Hematopoietic multipotent progenitor cell treated with erythropoietin and hydrocortisone succinate and interleukin-3 and kit ligand, for 6 days (in vitro differentiated cells): ENCODE measurements at places on chromosomes 5 and 9.

DNA sequence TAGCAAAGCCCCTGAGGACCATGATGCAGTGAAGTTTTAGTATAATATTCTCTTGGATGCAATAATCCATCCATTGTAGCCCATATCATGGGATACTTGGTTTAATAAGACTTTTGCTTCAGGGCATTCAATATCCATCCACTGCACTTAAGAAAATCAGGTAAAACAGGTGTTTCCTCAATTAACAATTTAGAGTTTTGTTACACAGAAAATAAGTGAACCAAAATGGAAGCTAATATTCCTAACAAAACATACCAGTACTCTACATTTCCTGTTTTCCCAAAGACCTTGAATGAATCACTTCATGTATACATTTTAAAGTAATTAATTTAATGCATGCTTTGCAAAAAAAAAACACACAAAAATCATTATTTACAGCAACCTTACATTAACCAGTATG is 305.6 kb downstream of the NR2F1-AS1 start:
- no peak for DNase-seq

- no peak for DNase-seq
These were observed 37.4 kb downstream of the JMY start for GRCh38 chr5:79273341-79273740.

DNA sequence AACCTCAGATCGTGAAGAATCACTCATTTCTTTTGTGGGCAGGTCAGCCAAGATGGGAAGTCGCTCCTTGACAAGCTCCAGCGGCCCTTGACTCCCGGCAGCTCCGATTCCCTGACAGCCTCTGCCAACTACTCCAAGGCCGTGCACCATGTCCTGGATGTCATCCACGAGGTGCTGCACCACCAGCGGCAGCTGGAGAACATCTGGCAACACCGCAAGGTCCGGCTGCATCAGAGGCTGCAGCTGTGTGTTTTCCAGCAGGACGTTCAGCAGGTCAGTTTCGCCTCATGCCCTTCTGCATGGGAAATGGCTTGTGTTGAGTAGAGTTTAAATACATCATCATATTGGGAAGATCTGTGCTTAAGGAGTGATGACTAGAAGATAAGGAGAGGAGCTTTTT is 173.3 kb downstream of the TRIO start:
- DNase-seq: no peak

GRCh38 chr5:57802131-57802530 is 319.5 kb upstream of the ACTBL2 start:
- DNase-seq: no peak

DNA sequence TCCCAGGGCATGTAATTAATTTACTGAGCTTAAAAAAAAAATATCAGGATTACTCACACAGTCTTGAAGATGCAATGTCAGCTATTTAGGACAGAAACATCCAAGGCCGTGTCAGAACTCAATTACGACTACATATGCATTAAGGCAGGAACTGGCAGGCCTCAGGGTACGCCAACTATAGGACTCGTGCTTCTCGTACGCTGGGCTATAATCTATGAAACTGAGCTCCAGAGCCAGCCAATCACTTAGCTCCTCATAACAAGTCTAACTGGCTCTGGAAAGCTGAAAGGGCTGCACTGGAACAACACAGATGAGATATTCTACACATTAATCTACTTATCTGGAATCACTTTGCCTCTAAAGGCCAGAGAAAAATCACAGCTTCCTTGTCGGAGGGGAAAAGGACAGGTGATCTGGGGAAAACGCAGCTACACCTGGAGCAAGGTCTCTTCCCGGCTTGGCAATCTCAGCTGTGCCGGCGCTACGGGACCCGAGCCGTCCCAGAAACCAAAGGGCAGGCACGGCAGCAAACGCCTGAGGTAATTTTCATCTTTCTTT is 212.0 kb downstream of the DEPDC1B start:
- no peak for DNase-seq

GRCh38 chr5:93899026-93899600 is 157.7 kb upstream of the POU5F2 start:
- DNase-seq: peak; percentile 55

- DNase-seq: no peak
These were observed 88.2 kb upstream of the BASP1 start for GRCh38 chr5:17129093-17129849.

DNA sequence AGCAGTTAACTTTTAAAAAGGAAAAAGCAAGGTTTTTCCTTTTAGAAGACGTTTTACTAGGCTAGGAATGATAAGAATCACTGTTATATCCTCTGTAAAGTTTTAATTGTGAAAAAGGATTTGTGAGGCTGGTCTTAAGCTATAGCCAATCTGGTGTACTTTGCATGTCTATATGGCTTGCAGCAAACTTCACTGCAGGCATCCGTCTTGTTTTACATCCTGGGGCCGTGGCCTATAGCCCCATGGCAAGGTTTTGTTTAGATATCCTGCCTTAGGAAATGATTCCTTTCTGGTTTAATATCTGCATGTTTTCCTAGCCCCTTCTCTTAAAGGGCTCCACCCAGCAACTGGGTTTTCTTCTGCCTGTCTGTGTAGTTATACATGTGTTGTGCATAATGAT is 272.8 kb downstream of the ICE1 start:
- DNase-seq: no peak

DNA sequence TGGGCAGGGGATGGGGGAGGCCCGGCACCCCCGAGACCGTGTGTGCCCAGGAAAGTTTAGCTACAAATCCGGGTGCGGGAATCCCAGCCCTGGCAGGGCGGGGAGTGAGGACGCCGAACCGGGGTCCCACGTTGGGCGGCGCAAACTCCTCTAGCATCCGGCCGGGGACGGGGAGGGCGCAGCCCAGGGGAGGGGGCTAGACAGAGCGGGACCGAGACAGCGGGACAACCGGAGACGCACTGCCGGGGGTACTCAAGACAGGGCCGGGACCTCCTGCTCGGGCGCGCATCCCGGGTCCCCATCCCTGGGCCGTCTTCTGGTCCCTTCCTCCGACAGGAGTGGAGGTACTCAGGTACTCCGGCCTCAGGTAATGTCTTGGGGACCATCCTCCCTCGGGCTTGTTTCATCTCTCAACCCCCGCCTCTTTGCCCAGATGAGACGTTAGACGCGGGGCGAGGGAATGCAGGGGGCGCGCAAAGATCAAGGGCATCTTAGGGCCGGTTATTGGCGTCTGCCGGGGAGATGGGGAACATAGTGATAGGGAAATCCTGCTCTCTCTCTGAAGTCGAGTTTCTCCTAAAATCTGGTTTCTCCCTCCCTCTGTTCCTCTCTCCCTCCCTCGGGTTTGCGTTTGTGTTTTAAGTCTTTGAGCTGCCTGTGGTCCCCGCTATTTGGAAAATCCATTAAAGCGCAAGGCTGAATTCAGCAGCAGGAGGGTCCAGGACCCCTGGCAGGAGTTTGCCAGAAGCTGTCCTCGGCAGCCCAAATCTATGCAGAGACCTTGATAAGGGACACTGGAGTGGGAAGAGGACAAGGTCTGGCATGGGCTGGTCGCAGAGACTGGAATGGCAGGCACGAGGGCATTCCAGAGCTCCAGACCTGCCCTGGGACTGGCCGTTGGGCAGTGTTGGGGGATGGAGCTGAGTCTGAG is 815 bp downstream of the PDZD2 start:
- peak; percentile 27 for DNase-seq

DNA sequence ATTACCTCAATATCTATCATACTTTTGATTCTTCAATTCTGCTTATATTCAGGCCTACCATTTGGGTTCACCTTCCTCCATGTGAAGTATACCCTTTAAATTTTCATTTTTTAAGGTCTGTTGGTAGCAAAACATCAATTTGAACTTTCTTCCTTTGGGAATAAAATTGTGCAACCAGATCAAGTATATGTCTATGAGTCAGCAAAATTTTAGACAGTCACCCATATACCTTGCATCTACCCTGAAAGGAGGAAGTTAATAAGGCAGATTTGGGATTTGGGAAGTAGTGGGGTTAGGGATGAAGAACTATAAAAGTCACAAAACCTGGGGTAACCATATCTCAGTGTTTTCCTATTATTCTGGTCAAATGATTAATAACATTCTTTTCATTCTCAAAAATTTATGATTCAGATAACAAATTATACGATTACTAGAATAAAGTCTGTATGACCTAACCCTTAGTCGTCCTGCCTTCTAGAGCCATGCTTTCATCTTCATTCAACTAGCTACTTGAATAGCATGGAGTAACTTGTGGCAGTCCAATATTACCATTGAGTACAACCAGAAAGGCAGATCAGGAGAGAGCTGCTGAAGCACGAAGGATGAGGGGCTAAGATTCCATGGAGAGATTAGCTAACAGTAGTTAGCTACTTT is 2.8 kb upstream of the IL33 start:
- DNase-seq: no peak

GRCh38 chr5:81195335-81195929 is 37.7 kb upstream of the CKMT2 start:
- DNase-seq: no peak

DNA sequence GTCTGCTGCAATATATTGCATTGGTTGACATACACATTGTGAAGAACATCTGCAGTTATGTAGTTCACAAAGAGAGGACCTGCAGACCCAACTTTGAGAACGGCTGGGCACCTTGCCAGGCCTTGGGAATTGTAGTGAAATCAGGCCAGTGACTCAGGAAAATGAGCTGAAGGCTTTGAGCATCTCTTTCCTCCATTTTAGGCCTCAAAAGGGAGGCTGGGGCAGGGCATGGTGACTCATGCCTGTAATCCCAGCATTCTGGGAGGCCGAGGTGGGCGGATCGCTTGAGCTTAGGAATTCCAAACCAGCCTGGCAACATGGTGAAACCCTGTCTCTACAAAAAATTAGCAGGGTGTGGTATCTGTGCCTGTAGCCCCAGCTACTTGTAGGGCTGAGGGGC is 1.4 kb upstream of the IPPK start:
- DNase-seq: peak; percentile 41

GRCh38 chr9:21244836-21245235 is 5.0 kb upstream of the IFNA14 start:
- DNase-seq: peak; percentile 40

DNA sequence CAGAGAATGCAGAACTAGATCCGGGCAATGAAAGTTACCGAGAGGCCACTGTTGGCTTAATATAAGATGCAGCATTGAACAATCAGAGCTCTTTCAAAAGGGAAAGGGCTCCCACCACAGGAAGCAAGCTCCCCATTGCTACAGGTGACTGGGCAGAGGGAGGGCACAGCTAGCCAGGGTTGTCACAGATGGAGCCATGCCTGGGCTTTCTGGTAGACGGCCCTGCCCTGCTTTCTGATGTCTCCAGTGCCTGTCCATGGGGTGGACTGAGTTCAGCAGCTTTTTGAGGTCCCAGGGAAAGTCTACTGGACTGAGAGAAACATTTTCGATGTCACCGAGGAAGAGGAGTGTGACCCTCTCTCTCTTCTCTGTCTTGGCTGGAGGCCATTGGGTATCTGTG is 14.1 kb downstream of the RGS3 start:
- DNase-seq: no peak

GRCh38 chr9:129995409-129996160 is 47.4 kb downstream of the FNBP1 start:
- peak; percentile 49 for DNase-seq

DNA sequence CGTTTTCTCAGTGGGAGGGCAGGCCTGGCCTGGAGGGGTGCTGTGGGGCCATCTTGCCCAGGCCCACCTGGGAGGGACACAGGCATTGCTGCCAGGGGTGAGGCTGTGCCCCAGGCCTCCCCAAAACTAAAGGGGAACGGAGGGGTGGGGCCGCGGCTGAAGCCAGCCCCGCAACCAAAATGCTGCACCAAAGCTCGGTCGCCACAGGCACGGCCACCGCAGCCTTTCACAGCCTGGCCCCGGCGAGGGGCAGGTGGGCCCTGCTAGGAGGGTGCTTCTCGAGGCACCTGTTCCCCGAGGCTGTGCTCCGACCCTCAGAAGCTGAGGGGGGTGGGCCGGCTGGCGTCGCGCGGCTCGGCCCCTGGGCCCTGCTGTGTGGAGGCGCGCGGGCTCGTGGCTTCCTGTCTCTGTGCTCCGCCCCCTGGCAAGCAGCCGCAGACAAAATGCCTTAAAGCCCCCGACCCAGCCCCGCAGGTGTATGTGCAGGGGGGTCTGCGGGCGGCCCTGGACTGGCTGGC is 57.6 kb downstream of the JAK2 start:
- DNase-seq: no peak

DNA sequence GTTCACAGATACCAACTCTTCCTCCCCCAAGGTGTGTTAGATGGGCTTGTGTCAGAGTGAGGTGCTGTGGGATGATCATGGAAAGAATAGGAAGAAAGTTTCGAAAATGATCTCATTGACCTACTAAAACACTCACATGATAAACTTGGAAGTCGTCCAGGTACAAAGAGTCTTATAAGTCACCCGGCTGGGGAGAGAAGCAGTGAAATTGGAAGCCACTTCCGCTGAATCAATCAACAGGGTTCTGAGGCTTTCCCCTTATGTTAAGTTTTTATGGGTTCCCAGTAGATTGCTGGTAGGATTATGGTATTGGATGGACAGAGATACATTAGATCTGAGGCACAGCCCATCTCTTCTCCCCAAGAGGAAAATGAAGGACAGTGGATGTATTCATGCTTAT is 218.8 kb upstream of the MSX2 start:
- DNase-seq: no peak

DNA sequence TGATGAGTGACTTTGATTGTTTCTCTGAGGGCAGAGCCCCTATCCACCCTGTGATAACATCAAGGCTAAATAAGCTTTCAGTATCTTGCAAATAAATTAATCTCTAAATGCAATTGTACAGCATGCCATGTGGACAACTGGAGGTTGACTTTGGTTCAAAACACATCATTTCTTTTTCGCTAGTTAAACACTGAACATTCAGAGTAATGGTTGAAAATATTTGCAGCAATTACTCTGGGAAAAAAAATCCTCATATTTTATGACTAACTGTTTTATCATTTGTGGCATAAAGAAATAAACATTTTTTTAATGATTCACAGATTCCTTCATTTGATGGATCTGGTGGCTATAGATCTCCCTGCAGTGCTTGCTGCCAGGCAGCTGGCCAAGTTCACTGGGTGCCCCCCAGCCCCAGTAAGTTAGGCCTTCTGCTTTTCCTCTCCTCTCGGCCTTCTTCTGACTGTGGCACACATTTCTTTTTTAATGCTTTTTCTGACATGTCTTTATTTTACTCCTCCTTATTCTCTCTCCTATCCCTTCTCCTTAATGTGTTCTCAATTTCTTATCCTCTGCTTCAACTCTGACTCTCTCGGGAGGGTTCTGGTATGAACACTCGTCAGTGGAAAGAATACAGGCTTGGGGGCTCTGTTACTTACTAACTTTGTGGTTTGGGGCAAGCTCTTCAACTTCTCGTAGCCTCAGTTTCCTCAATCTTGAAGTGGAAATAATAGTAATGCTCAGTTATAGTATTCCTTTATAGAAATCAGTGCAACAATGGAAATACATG is 69.6 kb downstream of the ADAMTSL1 start:
- DNase-seq: no peak

- no peak for DNase-seq
These were observed 1217.3 kb downstream of the MAT2B start for GRCh38 chr5:164722702-164723101.

- DNase-seq: no peak
These were observed 170.0 kb upstream of the GDNF start for GRCh38 chr5:38009749-38010358.

GRCh38 chr9:36442710-36443109 is 42.6 kb upstream of the RNF38 start:
- no peak for DNase-seq
